ENCODE measurements at places on chromosomes 3 and 15.
A peak's percentile ranks its signal among the peaks of the same experiment; 100 is the strongest.

DNA sequence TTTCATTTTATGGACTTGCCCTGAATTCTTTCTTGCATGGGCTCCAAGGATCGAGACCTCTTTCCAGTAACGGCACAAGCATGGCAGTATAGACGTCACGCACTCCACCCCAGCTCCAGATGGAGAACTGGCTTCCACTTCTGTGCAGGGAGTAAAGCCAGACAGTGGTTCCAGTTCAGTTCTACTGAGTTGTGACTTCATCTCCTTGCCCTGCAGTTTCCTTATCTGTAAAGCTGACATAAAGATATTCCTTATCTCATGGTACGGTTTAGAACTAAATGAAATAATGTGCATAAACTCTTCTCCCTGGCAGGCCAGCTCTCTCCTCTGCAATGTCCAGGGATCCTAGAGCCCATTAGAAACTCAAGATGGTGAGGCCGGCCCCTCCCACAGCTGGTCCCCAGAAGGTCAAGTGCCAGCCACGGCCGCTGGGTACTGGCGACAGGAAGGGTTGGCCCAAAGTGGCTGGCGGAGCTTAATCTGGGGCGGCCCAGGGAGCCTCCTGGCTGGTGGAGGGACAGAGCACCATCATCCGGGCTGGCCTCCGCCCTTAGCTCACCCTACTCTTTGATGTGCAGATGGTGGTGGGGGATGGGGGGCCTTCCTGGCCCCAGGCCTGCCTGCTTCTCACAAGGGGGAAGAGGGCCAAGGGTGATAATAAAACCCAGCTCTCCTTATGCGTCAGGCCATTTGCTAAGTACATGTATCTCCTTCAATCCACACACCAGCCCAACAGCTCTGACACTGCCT is 7.2 kb downstream of the MESP2 start:
- DNase-seq, result no peak

DNA sequence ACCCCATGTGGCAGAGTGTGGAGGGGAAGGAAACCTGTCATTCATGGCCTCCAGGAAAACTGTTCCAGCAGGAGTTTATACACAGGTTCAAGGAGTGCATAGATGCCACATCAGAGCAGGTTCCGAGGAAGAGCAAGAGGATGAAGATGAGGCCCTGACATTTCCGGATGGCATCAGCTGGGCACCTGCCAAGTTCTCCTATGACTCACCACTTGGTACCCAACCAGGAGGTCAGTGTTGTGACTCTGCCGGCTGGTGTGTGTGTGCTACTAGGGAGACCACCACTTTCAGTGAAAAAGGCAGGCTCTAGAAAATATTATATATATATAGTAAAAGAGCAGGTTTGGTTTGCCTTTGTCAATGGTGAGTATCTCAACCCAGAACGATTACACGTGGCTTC is 69.3 kb downstream of the NTRK3 start:
- DNase-seq, result no peak

DNA sequence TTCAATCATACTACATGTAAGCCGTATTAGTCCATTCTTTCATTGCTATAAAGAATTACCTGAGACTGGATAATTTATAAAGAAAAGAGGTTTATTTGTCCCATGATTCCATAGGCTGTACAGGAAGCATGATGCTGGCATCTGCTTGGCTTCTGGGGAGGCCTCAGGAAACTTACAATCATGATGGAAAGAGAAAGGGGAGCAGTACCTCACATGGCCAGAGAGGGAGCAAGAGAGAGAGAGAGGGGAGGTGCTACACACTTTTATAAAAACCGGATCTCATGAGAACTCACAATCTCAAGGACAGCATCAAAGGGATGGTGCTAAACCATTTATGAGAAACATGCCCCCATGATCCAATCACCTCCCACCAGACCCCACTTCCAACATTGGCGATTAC is 14.3 kb upstream of the CLASP2 start:
- no peak for DNase-seq

GRCh38 chr3:120767106-120767505 is 24.6 kb downstream of the GTF2E1 start:
- DNase-seq, result no peak

DNA sequence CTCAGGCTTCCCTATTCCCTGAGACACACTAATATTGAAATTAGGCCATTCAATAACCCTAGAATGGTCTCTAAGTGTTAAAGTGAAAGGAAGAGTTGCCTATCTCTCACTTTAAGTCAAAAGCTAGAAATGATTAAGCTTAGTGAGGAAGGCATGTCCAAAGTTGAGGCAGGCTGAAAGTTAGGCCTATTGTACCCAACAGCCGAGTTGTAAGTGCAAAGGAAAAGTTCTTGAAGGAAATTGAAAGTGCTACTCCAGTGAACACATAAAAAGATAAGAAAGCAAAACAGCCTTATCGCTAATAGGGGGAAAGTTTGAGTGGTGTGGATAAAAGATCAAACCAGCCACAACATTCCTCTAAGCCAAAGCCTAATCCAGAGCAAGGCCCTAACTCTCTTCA is 117.9 kb upstream of the SPATA12 start:
- no peak for DNase-seq

DNA sequence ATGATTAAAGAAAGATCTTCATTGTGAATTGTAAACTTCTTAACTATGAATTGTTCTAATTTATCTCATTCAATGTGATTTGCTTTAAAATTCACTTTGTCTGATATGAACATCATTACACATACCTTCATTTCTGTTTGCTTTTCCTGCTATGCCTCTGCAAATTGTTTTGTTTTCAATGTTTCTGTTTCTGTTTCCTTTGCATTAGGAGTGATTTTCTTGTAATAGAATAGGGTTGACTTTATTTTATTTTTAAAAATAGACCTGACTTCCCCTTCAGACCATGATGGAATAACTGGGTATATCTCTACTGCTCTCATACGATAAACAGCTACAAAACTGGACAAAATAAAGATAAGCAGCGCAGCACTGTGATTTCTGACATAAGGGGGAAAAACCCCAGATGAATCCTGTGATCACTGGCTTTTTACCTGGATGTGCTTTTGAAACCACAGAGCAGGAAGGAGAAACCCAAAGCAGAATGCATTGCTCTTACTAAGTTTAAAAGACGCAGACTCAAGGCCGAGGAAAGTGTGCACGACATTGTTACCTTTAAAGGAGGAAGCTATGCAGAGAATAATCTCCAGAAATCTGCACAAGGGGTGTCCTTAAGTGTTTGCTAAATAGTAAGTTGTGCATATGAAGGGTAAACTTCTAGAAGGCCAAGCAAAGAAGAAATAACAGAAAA is 420.2 kb downstream of the TBC1D5 start:
- no peak for DNase-seq

DNA sequence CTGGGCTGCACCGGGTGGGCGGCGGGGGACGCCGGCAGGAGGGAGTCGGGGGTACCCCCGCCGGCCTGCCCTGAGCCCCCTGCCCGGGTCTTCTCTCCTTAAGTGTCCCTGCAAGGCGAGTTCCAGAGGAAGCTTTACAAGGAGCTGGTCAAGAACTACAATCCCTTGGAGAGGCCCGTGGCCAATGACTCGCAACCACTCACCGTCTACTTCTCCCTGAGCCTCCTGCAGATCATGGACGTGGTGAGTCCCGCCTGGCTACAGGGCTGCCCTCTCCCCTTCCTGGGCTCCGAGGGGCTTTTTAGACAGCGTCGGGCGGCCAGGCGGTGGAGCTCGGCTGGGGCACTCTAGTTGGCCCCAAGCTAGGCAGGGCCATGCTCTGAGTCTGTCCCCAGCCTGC is 480 bp downstream of the CHRNA7 start:
- DNase-seq, result no peak

DNA sequence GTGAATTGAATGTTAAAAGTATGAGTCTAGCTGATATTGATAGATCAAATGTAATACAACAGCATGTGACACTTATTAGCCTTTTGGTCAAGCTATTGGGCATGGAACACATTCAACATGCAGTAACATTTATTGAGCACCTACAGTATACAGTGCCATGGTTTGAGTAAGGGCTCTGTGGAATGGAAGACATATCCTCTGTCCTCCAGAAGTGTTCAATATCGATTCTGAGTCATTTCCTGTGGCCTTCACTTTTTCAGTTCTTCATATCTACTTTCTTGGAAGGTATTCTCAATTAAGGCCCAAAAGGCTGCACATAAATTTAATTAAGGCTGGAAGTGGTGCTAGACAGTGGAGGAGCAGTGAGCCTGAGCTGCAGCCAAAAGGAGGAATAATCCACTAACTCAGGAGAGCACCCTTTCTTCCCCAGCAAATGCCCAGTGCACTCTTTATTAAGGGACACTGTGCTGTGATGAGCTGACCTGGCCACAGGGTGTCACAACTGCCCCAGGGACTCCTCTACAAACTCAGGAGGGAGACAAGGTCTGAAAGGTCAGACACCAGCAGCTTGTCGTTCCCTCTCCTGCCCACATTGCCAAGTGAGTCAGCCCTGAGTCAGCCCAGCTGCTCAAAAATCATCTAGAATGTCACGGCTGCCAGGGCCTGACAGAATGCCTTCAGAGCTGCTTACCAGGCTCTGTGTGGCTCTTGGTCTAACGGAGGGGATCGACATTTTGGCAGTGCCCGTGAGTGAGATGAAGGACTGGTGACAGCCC is 544.8 kb downstream of the AGBL1 start:
- peak; percentile 81 for DNase-seq

GRCh38 chr15:78841376-78841706 is 30.1 kb upstream of the ADAMTS7 start:
- DNase-seq, result no peak

GRCh38 chr3:66398228-66399025 is 102.4 kb downstream of the LRIG1 start:
- DNase-seq, result no peak

GRCh38 chr3:64311424-64312061 is 86.3 kb upstream of the PRICKLE2 start:
- no peak for DNase-seq

- DNase-seq, result no peak
Observed at GRCh38 chr3:28243424-28244106, 2.1 kb downstream of the CMC1 start.

- no peak for DNase-seq
Observed at GRCh38 chr3:116423374-116423773, 21.9 kb downstream of the LSAMP start.

DNA sequence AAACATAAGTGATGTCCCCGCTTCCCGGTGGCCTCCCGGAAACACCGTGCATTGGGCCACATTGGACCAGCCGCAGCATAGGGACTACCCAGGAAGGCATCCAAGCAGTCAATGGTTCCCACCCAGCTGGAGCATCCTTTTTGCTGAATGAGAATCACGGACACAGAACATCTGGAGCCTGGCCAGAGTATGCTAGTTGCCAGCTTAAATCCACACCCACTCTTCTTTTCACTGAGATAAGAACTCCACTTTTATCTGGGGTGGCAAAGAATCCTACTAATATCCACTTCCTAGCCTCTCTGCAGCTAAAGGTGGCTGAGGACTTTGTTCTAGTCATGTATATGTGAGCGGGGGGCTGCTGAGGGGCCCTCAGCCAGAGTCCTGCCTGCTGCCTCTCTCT is 95.2 kb upstream of the PLXNA1 start:
- DNase-seq, result no peak

- no peak for DNase-seq
Observed at GRCh38 chr3:141933421-141934300, 57.2 kb downstream of the ATP1B3 start.

DNA sequence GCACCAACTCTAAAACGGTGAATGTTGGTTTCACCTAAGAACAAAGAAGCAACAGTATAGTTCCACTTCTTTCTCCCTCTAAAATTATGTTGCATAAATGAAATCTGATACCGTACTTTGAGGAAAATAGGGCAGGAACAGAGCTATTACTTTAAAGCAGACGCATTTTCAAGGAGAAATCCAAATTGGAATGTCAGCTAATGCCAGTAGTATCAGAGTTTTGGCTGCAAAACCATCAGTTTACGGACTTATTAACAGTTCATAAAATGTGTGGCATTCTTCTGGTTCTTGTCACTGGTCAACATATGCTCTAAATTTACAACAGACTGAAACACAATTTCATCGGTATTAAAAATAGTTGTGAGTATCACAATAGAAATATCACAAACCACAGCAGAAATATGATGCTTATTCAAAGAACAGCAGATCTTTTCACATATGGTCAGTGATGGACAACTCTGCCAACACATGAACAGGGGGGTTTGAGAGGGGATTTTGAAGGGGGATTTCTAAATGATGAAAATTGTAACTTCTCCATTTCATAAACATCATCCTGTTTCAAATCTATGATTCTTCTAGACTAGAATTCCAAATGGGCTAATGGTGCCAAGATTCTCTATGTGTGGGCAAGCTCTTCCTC is 38.7 kb upstream of the ROBO2 start:
- no peak for DNase-seq

GRCh38 chr15:64903326-64903950 is 8.3 kb upstream of the ANKDD1A start:
- no peak for DNase-seq

DNA sequence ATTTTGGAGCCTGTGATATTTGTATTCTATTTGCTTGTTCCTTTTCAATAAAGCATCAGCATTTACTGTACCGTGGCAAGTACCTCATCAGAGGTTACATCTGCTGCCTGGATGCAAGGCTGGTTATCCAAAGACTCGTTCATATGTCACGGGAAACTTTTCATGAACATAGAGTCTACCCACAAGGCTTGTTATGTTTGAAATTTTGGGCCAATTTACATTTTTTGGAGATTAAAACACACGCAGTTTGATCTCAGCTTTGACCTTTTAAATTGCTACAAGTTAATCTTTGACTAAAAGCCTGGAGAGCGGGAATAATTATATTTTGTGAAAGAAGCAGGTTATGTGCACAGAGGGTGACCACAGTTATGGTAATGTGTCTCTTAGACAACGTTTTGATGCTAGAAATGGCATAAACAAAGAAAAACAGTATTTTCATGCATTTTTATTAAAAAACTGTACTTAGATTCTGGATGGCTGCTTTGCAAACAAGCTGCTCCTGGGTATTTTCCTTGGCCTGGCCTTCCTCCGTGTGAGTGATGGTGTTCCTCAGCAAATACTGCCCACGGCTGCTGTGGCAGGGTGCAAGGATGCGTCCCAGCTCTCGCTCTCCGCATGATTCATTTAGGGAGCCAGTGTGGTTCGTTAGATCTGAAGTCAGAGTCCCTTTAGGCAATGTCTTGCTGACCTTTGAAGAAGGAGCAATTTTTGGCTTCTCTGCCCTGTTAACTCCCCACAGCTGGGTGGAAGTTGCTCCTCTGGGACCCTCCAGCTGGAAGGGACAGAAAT is 27.1 kb downstream of the CHST2 start:
- no peak for DNase-seq

DNA sequence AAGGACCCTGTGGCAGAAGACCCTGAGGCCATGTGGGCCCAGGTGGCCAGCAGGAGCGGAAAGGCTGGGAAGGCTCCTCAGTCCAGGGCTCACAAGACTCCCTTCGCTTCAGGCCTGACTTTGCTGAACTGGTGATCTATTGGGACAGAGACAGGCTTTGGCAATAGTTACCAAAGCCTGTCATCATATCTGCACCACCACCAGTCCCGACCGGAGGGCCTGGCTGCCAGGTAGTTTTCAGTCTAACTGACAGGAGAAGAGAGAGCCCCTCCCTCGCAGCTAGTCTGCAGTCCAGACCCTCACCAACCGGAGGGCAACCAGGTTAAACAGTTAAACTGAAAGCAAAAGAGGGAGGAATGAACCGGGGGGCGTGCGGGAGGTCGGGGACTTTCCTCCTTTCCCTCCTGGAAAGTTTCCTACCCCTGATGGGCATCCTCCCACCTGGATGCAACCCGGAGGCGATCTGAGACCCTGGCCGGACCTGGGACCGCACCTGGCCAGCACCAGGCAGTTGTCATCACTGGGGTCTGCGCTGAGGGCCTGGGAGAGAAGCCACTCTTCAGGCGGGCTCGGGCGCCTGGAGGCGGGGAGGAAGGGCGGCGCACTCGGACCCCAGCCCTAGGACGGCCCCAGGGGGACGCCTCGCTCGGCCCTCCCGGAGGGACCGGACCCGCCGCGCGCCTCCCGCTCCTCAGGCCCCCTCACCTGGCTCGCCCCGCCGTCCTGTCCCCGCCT is 435 bp downstream of the RAB27A start:
- peak; percentile 11 for DNase-seq
